HAP-1 (cell line): ENCODE measurements at places on chromosomes 16 and 17.

- no peak for DNase-seq
Observed at GRCh38 chr17:4837471-4838308, 4.5 kb downstream of the MINK1 start.

GRCh38 chr17:50544516-50544915 lies 2.5 kb upstream of the SPATA20 start:
- no peak for DNase-seq

DNA sequence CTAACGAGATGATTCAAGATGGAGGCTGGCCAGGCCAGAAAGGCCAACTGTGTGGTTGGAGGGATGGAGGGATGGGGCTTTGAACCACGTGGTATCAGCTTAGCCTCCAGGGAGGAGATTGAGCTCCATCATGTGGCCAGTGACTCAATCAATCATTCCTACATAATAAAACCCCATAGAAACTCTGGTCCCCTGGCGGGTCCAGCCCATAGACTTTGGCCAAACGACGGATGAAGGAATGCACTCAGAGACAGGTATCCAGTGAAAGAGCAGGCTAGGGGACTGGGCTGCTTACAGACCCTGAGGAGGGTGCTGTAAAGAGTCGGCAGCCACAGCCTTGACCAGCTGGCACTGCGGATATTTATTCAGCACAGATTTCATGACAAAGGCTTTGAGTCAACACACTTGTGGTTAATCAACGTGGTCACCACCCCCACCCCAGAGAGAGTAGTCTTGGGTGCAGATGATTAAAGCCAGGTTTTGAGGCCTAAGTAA lies 308.7 kb upstream of the TNRC6C start:
- DNase-seq: no peak

GRCh38 chr17:79861413-79862216 lies 22.4 kb upstream of the CBX4 start:
- no peak for DNase-seq

- no peak for DNase-seq
Observed at GRCh38 chr17:4499431-4500190, 930 bp downstream of the SPNS2 start.

- no peak for DNase-seq
Observed at GRCh38 chr16:67277294-67277998, 1.9 kb upstream of the PLEKHG4 start.

DNA sequence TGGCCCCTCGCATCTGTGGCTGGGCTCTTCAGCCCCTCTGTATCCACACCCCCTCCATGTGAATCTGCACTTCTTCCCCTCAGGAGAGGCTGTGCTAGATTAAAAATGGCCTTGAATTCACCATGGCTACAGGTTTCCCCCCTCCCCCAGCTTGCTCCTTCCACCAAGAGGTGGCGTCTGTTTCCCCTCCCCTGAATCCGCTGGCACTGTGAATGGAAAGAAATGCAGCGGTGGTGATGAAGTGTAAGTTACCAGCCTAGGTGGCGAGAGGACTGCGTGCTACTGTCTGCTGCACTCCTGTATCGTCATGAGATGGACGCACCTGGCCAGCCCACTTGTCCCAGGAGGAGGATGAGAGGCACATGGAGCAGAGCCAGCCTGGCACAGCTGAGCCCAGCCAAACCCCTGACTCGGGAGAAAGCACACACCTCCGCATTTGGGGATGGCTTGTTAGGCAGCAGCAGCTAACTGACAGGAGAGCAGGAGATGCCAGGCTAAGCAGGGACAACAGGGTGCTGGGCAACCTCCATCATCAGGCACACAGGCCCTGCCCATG lies 26.2 kb downstream of the TNFRSF13B start:
- DNase-seq: peak; percentile 43
